A549 treated with Hydrocortisone at 1 μM for 4 hours (cell line): ENCODE measurements at places on chromosomes 2 and 18. TPM values are rescaled to one million over a fixed set of nuclear protein-coding genes. Genes with fewer than 3 reads are reported as not detected.

Gene MRPS9
- total RNA-seq, result 29.3 to 32.2 TPM (median 31.3 TPM) in 5 replicates

Gene IL1A
- total RNA-seq, result 0.17 to 0.24 TPM (median 0.23 TPM) in 5 replicates

Gene EPAS1
- 89.4 to 119 TPM (median 107 TPM) in 5 replicates for total RNA-seq

Gene DPYSL5
- total RNA-seq, result 3.8 to 6.2 TPM (median 5.2 TPM) in 5 replicates

Gene NT5DC4
- not detected in 5 replicates for total RNA-seq

Gene IL36G
- total RNA-seq, result not detected in 5 replicates

Gene TNFAIP6
- total RNA-seq, result 0.77 to 1.3 TPM (median 1.0 TPM) in 5 replicates

Gene PRKAG3
- not detected in 5 replicates for total RNA-seq

Gene CLEC4F
- total RNA-seq, result not detected in 5 replicates

Gene SERPINB12
- not detected in 5 replicates for total RNA-seq

Gene MOGAT1
- not detected in 5 replicates for total RNA-seq

Gene IDH1
- 73.0 to 94.9 TPM (median 81.4 TPM) in 5 replicates for total RNA-seq

Gene CENPA
- total RNA-seq, result 40.8 to 52.2 TPM (median 51.5 TPM) in 5 replicates
